Stimulated activated CD4-positive, alpha-beta T cell treated with anti-CD3 and anti-CD28 coated beads, Interleukin-1b, Interleukin-23, amount 100 ng/mL, for 1 hour (primary cell): ENCODE measurements at places on chromosomes 6 and 20.

DNA sequence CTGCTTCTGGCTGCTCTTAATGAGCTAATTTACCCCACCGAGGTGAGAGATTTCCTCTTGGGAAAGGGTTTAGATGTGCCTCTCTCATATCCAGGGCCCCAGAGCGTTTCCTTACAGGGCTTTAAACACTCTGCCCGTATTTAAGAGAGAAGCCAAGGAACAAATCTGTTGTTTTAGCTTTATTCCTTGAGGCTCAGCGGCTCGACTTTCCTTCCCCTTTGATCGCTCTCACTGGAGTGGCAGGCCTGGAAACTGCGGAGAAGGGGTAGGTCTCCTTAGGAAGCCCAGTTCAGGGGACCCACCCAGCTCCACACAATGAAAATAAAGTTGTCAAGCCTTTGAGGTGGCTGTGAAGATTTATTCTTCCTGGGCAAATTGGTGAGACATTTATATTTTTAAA, 132.0 kb upstream of the JAG1 start:
- DNase-seq = no peak

GRCh38 chr6:142794424-142794823, 150.6 kb downstream of the HIVEP2 start:
- no peak for DNase-seq

DNA sequence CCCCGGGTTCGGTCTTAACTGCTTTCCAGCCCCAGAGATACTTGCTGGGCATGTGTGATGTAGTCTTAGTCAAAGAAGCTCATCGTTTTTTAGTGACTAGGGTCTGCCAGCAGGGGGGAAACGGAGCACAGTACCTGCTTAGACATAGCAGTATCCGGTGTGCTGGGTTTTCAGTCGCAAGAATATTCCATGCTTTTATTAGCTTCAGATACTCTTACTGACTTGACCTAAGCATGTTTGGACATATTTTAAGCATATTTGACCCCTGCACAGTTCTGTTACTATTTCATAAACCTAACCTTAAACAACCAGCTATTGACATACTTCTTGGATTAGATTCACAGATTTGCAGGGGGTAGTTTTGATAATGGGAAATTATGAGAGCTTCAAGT, 3.0 kb downstream of the E2F3 start:
- peak; percentile 36 for DNase-seq

GRCh38 chr20:16388731-16389130, 184.5 kb downstream of the KIF16B start:
- no peak for DNase-seq

- no peak for DNase-seq
These were observed 54.1 kb downstream of the PPP1R3G start for GRCh38 chr6:5138995-5139827.
